Central memory CD4-positive, alpha-beta T cell (primary cell): ENCODE measurements at places on chromosomes 16 and 17.

- no peak for DNase-seq
These were observed 58.8 kb upstream of the MSI2 start for GRCh38 chr17:57197466-57198071.

GRCh38 chr16:81486540-81487061, 42.0 kb downstream of the CMIP start:
- no peak for DNase-seq

DNA sequence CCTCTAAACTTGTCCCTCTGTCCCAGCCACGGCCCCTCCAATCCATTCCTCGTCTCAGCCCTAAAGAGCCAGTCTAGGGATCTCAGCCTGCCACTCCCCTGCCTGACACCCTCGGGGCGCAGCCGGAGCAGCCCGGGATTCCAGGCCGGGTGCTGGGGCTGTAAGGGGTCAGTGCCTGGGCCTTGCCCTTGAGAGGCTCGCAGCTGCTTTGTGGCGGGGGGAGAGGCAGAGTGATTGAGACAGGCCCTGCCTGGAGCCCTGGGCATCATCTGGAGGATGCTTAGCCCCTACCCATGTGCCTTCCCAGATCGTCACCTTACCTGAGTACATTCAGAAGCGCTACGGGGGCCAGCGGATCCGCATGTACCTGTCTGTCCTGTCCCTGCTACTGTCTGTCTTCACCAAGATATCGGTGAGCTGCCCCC, 8.3 kb downstream of the SLC5A10 start:
- no peak for DNase-seq

- DNase-seq, result no peak
These were observed 12.4 kb upstream of the YWHAE start for GRCh38 chr17:1412185-1413110.

DNA sequence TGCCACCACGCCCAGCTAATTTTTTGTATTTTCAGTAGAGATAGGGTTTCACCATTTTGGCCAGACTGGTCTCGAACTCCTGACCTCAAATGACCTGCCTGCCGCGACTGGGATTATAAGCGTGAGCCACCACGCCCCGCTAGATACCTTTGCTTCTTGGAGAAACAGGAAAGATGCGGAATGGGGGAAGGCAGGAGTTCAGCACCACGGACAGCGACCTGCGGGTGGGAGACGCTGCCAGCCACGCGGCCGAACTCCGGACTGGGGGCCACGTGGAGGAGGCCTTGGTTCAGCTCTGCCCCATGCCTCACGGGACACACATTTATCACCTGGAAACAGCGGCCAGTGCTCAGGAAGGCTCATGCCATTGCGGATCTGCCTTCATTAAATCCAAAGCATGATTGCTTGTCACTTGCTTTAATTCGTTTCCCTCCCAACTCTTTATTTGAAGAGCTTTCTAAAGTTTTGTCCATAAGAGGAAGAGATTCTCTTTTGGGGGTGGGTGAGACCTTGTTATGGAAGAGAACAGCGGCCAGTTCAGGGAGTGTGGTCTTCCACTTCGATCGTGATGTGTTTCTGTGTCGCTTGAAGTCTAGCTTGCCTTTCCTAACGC, 219.9 kb downstream of the ENGASE start:
- no peak for DNase-seq

DNA sequence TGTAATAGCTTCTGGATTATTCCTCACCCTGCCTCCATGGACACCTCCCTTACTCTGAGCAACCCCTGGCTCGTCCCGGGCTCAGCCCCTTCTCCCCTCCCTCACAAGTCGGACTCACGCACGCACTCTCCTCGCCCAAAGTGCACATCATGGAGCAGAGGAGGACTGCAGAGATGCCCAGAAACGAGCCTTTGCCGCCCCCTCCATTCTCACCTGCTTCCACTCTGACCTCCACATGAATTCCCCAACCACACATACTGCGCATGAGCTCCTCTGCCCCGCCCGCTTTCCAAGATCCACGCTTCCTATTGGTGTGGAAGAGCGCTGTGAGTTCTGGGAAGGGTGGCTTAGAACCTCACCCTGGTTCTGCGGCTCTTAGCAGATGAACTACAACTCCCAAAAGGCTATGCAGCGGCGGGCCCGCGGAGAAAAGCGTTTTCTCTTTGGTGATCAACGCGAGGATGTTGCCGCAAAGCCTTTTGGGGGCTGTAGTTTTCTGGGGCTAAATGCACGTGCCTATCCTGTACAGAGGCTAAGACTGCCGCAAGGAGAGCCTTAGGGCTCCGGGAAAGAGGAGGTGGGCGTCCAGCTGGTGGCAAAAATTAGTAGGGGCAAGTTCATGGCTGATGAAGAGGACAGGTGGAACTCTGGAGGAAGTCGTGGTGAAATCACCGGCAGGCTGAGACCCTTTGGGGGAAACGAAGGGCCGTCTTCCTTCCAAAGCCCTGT, at the start of gene PHB1:
Gene PHB1 (minus strand): TSS at position 261 of the 729 bp plus-strand sequence. CDS start 1,618 bp downstream, outside the sequence.
- peak; percentile 95 for DNase-seq

DNA sequence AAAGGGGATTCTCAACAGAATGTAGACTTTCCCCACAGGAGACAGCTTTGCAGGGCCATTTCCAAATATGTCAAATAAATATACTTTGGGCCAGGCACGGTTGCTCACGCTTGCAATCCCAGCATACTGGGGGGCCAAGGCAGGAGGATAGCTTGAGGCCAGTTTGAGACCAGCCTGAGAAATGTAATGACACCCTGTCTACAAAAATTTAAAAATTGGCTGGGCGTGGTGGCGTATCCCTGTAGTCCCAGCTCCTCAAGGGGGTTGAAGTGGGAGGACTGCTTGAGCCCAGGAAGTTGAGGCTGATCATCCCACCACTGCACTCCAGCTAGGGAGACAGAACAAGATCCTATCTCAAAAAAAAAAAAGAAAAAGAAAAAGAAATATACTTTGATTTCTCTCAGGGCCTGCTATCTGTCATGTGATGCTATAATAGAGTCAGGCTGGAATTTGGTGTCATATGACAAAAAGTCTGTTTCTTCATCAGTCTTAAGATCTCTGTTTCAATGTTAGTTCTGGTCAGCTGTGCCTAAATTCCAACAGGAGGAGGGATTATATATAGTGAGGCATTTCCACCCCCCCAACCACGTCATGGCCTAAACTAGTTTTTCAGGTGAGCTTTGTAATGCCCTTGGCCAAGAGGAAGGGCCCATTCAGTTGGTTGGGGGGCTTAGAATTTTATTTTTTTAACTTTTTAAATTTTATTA, 4.3 kb upstream of the ZDHHC7 start:
- DNase-seq, result no peak

- DNase-seq, result no peak
These were observed 270.1 kb upstream of the TNRC6C start for GRCh38 chr17:77688369-77688768.

DNA sequence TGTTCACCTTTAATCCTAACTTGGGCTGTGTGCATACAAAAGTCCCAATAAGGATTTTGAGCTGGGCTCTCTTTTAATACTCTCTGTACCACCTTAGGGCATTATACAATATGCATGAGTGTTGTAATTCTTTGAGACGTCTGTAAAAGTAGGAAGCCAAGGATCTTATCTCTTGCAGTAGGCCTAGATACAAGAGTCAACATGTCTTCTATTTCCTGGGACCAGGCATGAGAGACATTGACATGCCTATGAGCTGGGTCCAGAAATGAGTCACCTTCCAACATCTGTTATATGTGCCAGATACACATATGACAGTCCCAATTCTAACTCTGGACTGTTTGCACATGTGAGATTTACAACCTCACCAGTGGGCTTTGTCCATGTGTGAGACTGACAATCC, 1911.2 kb downstream of the TP53TG3F start:
- no peak for DNase-seq

DNA sequence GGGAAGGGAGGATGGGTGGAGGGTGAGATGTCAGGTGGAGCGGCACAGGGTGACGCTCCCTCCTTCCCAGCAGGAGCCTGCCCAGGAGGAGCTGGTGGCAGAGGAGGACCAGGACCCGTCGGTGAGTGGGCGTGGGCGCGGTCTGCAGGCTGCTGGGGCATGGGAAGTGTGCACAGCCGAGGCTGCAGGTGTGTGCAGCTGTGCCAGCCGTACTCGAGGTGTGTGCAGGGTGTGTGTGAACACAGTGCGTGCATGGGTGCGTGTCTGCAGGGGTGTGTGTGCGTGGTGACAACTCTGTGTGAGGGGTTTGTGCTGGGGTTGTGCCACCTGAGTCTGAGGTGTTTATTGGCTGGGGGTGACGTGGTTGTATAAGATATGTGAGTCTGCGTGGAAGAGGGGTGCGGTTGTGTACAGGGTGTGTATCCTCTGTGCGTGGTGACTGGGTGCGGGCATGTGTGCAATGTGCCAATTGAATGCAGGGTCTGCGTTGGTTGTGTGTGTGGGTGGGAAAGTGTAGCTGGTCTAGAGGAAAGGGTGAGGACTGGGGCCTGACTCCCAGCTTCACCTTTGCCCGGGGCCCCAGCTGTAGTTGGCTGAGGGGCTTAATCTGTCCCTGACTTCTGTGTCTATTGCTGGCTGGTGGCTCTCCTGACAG, 670 bp downstream of the TNFSF12 start:
- DNase-seq, result peak; percentile 42

DNA sequence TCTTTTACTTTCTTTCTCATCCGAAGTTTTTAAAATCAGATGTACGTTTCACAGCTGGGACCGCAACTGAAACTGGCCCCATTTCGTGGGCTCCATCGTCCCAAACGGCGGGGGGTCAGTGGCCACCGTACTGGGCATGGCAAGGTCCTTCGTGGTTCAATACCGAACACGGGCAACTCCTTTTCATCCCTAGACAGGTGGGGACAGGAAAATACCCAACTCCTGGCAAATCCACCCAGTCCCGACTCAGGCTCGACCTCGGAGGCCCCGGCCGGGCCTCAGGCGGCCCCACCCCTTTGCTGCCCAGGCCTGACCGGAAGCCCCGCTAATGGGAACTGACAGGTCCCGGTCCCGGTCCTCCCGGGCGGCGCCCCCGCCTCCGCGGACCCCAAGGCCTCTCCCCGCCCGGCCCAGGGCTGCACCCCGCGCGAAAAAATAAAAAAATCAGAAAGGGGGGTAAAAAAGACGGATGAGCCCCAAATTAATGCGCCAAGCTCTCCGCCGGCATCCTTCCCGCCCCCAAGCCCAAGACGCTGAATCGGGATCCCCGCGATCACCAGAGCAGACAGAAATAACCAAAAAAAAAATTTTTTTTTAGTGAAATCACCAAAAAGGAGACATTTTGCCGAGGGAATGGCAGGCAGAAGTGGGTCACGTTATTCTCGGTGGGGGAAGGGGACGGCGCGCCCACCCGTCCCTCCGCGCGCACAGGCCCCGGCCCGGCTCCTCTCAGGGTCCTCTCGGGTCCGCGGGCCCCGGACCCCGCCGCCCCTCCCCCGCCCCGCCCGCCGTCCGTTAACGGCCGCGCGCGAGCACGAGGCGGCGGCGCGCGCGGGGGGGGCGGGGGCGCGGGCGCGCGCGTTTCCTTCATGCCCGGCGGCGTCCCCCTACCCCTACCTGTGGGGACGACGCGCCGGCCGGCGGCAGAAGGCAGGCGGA, 562 bp downstream of the ZC3H7A start:
- peak; percentile 34 for DNase-seq

GRCh38 chr16:53098526-53099317, 43.9 kb downstream of the CHD9 start:
- DNase-seq, result peak; percentile 40

- DNase-seq, result no peak
These were observed 30.1 kb downstream of the DNAH9 start for GRCh38 chr17:11628374-11628773.

GRCh38 chr17:40307001-40307730, 1.8 kb upstream of the RARA start:
- no peak for DNase-seq

DNA sequence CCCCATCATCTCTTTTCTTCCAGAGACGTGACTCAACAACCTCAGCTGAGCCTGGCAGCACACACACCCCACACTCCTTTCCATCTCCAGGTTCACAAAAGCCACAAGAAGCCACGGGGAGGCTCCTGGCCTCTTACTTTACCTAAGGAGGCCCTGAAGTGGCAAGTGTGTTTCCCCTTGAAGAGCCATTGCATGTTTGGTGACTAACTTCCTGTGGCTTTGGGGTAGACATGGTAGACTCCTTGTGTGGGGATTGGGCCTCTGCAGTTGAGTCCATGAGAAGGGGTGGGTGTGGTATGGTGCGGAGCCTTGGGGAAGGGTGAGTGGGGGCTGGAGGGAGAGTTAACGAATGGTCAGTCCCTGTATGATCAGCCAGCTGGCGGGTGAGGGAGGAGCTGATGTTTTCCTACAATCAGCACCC, 24.2 kb downstream of the SAP30BP start:
- no peak for DNase-seq

GRCh38 chr17:19357761-19358160, 4.8 kb downstream of the B9D1 start:
- DNase-seq, result no peak

GRCh38 chr17:36004594-36005108, 3.3 kb upstream of the CCL15 start:
- DNase-seq, result no peak

GRCh38 chr17:11308531-11308930, 67.5 kb downstream of the SHISA6 start:
- no peak for DNase-seq

DNA sequence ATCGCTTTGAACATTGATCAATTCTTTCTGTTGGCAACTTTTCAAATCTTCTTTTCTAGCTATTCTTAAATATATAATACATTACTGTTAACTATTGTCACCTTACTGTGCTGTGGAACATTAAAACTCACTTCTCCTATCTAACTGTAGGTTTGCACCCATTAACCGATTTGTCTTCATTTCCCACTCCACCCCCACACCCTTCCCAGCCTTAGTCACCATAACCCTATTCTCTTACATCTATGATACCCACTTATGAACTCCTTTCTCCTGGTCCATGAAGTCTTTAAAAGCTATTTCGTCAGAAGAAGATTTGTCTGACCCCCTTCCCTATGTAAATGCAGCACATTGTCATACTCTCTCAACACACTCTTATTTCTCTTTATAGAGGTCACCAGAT, 993.4 kb upstream of the EEF2KMT start:
- no peak for DNase-seq

GRCh38 chr17:21239680-21240368, 13.4 kb downstream of the NATD1 start:
- no peak for DNase-seq

GRCh38 chr16:89300311-89300975, 82.9 kb downstream of the ZNF778 start:
- DNase-seq, result no peak

DNA sequence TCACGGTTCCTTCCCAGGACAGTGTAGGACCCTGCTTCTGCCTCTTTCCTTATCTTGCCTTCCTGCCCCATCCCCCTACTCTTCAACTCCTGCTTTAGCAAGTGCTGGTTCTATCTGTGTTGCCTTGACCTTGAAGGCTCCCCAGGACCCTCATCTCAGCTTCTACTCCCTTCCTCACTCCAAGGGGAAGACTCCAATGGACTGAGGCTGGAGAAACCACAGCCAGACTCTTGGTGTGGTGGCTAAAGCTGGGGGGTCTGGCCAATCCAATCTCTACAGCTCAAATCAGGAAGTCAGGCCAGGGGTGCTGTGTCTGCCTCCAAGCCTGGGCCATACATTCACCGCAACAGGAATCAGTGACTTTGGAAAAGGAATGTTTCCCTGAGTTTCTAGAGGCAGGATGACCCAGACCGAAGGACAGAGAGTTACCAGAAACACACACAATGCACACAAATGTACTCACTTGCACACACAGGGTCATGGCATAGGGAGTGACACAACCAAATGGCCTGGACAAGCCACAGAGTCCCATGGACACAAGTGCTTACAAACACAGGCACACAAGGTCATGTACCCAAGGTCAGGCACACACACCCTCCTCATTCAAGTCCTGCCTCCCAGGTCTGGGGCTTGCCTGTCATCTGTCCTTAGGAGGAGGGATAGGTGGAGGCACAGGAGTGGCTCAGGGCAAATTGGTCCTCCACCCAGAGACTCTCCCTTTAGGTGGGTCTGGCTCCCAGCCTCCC, 1.7 kb upstream of the HSD11B2 start:
- DNase-seq, result no peak
